ENCODE measurements at places on chromosomes 2 and 18.

- DNase-seq: no peak
These were observed 25.9 kb downstream of the COL5A2 start for GRCh38 chr2:189153619-189154018.

DNA sequence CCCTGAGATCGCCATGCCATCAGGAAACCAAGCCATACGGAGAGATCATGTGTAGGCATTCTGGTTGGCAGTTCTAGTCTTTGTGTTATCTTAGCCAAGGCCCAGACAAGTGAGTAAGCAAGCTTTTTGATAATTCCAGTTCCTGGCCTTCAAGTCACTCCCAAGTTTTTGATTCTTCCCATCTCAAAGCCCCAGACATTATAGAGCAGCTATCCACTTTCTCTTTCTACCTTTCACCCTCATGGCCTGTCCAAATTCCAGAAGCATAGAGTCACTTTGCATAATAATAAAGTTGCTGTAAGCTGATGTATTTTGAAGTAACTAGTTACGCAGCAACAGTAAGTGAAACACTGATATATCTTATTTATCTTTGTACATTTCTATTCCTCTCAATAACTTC, 26.8 kb upstream of the IL1RL1 start:
- DNase-seq: no peak

- DNase-seq: no peak
These were observed 235.8 kb downstream of the TPGS2 start for GRCh38 chr18:36593001-36593400.

DNA sequence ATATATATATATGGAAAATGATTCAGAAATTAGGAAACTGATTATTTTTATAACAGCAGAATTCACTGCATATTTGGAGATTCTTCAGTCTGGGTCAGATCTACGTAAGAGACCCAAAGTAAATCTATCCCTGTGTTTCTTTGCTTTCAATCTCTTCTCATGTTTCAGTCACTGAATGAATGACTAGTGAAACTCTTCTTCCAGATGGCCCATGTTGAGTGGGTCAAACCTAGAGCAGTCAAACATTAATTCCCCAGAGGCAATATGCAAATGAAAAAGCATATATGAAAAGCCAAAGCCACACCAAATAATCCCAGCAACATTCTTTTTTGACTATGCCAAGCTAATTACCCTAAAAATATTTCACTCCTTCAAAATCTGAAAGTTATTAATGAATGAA, 317.3 kb downstream of the RBM43 start:
- no peak for DNase-seq

- DNase-seq: no peak
These were observed 371.3 kb upstream of the MYT1L start for GRCh38 chr2:2702385-2702784.

GRCh38 chr2:31413025-31413424, 1.5 kb downstream of the XDH start:
- no peak for DNase-seq

DNA sequence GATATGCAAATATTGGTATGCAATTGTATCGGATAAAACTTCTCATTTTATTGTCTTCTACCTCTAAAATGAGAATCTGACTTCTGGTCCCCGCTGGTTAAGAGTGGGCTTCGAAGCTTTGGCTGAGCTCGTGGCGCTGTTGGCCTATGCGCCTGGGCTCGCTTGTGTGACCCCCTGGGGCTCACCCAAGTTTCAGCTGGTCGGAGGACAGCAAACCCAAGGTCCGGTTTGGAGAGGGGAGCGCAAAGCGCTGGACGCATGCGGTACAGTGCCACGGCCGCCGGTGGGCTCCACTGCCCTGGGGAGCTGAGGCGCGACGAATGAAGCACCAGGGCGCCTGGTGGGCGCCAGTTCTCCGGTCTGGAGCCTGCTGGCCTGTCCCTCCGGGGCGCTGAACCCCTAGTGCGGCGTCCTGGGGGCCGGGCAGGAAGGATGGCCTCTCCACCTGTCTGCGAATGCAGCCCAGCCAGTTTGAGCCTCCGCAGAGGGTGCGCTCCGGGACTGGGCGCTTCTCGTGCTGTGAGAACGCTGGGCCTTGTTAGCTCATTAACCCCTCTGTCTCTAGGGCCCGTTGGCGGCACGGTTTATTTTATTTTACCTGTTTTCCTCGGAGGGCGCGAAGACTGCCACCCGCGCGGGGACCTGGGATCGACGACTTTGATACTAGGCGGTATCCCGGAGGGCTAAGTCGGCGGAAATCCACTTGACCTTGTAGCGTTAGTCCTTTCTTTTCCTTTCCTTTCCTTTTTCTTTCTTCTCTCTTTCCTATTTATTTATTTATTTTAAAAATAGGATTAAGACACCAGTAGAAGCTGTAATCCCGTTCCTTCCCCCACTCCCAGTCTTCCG, 10.4 kb downstream of the MEIS1 start:
- no peak for DNase-seq

- no peak for DNase-seq
These were observed 47.9 kb downstream of the LDLRAD4 start for GRCh38 chr18:13266218-13267100.

DNA sequence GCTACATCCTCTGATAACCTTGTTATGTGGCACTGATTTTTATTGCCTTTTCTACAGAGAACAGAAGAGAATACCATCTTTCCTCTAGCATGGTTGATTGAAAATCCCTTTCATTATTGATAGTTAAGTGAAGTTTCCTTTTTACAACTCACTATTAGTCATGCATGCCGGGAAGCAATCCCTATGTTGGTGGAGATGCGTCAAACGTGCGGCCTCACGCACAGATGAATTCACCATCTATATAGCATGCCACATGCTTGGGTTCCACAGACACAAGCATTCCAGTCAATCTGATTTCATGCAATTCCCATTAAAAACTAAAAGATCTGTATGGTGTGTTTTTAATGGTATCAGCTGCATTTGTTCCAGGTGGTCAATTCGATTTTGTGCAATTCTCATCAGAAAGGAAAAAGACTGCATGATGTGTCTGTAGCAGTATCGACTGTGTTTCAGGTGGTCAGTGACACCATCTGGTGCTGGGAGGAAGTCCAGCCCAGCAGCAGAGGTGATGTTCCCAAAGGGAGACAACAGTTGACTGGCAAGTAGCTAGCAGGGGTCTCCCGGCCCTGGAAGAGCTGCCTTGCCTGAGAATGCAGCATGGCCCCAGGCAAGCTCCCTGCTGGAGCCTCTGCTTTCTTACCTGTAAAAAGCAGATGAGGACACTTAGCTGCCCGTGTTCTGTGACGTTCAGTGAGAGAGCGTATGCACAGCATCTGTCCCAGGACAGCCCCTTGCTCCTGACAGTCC, 151.3 kb upstream of the NCK2 start:
- no peak for DNase-seq

GRCh38 chr2:113164215-113164929, 9.4 kb upstream of the PSD4 start:
- no peak for DNase-seq

DNA sequence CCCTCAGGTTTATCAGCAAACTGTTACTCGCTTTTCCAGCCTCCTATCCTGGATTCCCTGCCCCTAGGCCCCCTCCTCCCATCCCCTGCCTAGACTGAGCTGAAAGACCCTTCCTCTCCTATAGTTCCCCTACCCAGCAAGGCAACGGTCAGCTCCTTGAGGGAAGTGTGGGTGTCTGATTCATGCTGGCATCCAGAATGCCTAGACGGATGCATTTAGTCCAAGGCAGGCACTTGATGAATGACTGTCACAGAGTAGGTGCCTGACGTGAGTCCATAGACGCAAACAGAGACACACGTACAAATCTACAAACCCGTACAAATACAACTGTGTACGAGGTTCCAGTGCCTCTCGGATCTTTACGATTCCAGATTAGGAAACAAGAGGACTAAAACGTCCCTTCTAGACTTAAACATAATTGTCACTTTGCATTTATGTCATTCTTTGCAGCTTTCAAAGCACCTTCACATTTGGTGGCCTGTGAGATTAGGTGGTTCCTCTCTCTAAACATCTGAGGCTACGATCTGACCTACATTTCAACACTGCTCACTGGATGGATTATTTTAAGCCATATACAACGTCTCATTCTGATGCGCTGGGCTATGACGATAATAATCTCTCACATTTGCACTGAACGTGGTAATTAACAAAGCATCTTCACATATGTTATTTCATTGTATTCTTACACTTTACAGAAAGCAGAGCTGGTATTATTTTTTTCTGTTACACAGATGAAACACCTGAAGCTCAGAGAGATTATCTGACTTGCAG, 36.7 kb downstream of the DNMT3A start:
- DNase-seq: no peak

- DNase-seq: no peak
These were observed 167.6 kb upstream of the NYAP2 start for GRCh38 chr2:225231900-225232299.

DNA sequence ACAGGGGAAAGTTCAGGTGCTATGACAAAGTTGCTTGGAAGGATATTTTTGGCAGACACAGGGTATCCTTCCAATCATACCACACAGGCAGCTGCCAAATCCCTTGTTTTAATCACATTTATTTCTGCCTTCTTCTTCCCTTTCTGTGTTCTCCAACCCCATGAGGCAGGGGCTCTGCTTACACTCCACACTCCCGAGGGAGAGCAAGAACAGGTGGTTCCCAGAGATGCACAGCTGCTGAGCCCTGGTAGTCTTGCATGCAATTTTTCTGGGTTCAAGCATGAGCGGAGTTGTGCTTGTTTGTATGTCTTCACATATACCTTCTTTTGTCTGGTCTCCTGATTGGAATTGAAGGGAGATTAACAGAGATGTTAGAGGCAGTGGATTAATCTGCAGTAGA, 251.7 kb upstream of the ST6GAL2 start:
- DNase-seq: no peak

DNA sequence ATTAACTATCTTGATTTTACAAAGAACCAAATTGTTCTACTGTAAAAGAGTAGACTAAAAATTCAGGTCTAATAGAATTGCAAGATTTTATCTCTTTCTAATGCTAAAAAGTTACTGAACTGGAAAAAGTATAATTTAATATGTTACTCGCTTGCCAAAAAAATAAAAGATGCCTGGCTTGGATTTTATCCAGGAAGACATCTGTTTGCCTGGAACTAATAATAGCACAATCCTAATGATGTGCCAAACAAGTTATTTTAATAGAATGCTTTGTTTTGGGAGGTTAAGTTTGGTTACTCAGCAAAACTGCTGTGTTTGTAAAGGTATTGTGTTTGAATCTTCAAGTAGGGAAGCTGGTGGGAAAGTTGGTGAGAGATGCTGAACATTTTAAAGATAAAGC, 19.4 kb upstream of the ZSWIM2 start:
- no peak for DNase-seq

GRCh38 chr18:44943311-44943881, 262.7 kb downstream of the SETBP1 start:
- DNase-seq: no peak

- no peak for DNase-seq
These were observed 206.3 kb upstream of the GYPC start for GRCh38 chr2:126449677-126450076.

DNA sequence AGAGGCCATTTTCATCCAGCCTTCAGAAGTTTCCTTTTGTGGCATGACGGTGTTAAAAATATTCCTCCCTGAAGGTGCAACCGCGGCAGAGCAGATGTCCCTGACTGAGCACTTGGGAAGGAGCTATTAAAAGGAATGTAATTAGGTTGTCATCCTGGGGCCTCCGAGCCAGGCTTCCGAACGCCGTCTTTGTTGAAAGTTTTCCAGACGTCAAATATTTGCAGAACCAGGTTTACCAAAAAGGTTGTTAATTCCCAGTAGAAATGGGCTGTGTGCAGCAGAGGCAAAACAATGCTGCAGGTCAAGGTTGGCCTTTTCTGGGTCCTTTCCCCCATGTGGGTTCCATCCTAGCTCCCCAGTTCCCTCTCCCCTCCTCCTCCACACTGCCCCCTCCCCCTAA, 110.0 kb upstream of the STPG4 start:
- DNase-seq: no peak

DNA sequence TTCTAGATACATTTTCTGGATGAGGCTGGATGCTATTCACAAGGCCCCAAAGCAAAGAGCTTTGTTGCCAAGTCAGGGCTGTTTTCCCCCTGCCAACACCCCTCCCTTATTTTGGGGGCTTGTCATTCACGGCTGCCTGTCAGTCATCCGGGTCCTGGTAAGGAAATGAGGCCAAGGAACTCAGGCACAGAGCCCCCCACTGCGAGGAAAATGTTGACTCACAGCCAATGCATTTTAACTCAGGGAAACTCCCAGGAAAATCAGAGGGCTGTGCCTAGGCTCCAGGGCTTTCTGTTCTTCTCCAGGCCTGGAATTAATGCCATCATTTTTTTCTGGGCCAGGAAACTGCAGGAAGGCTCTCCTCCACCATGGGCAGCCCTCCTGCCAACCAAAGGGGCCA, 241.1 kb downstream of the SMAD2 start:
- no peak for DNase-seq

DNA sequence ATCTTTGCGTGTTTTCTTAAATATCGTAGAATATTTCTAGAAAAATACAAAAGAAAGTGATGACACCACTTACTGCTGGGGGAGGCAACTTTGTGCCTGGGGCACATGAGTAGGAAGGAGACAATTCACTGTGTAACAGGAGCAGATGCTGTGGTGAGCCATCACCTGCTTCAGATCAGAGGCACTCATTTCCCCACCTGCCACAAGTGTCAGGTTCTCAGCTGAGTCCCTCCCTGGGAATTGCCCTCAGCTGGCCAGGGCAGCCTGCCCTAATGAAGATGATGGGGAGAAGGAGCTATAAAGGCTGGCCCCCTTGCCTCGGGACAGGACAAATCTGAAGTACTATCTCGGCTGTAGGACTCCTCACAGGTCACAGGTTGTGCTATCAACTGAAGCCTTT, 322.8 kb downstream of the STK39 start:
- no peak for DNase-seq

GRCh38 chr2:177731384-177731783, 338.8 kb downstream of the AGPS start:
- no peak for DNase-seq

DNA sequence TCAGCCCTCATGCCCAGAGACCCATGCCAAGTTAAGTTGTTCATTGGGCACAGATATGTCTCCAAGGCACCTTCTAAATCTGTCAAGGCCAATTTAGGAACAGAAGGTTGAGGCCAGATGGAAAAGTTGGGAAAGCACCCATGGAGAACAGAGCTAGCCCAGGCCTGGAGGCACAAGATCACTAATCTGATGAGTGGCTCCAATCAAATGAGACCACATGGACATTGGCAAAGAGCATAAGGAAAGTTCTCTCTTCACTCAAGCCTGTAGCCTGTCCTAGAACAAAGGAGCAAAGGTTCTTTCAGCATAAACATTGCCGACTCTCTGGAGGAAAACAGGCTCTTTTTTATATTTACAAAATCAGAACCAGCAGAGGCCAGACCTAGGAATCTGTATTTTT, 154.8 kb downstream of the RNF152 start:
- DNase-seq: peak; percentile 20

DNA sequence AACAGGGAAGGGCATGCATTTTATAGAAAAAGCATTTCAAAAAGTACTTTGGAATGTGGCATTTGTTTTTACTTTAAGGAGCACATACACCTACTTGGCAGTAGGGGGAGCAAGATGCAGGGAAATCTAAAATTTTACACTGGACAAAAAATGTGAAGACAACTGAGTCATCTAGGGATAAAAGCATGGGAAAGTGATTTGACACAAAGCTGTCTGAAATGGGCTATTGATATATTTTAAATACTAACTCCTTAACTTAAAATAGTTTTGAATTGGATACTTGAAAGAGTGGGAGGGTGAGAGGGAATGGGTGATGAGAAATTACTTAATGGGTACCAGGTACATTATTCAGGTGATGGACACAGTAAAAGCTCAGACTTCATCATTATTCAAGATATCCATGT, 15.8 kb downstream of the TMEM200C start:
- DNase-seq: peak; percentile 47
